Calu3 (cell line): ENCODE measurements at places on chromosomes 6 and 20. TPM values are rescaled to one million over a fixed set of nuclear protein-coding genes. Genes with fewer than 3 reads are reported as not detected.

The RHAG gene
- not detected in 2 replicates for total RNA-seq

The SLC22A7 gene
- total RNA-seq = not detected in 2 replicates

The PRL gene
- not detected in 2 replicates for total RNA-seq

The AFDN gene
- total RNA-seq = 226 and 237 TPM in 2 replicates

GRCh38 chr6:87357479-87358196 lies 13.0 kb downstream of the C6orf163 start:
- no peak for DNase-seq
- H3K27me3 ChIP-seq = no peaks in the 10 kb centered on the region
- H3K27ac ChIP-seq = no peak overlapping the region

GRCh38 chr6:50849796-50850180 lies 31.1 kb downstream of the TFAP2B start:
- H3K27me3 ChIP-seq = peaks cover 26% of the 10 kb centered on the region
- H3K4me1 ChIP-seq = no peaks in the 10 kb centered on the region
- no peak overlapping the region for H3K27ac ChIP-seq

DNA sequence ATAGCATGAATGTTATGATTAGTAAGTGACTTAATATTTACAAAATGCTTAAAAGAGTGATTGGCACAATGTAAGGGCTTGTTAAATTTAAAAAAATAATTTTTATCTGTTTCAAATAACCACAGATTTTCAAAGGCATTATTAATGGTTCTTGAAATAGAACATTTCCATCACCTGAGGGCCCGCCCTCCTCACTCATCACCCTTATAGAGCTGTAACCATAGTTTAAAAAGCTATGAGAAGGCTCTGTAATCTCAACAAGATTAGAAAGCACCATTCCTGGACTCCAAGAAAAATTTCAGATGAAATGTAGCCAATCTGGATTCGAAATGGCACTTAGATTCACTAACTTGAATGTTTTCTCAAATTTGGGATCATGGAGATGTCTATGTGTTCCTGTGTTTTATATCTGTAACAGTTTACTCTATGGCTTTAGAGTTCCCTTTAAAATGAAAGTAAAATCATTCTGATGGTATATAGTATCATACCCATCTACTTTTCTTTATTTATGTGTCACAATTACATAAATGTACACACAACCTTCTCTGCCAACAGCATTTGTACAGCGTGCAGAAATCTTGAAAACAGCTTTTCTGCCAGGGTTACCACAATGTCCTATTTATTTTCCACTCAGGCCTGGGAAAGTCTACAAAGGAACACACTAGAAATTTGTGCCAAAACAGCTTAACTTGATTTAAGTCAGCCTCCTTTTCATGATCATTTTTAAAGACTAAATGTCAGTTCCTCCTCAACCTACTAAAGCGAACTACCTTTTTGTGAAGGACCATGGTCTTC lies 207.7 kb downstream of the TBX18 start:
- no peaks in the 10 kb centered on the region for H3K27me3 ChIP-seq
- no peak overlapping the region for H3K4me3 ChIP-seq
- no peaks in the 10 kb centered on the region for H3K36me3 ChIP-seq
- peaks cover 29% of the 10 kb centered on the region for H3K4me1 ChIP-seq

DNA sequence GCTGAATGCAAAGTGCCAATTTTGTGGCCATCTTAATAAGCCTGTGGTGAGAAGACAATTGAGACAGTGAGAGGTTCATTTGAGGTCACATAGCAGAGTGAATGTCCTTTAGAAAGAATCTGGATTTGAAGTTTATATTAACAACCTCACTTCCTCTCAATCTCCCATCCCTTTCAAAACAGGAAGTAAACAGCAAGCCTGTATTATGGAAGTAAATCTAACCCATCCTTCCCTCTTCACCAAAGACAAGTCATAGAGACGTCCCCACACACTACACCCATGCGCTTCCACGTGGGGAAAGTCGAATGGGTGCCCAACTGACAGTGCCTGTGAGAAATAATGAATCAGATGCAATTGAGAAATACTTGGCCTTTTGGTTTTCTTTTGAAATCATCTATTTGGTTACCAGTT lies 28.8 kb upstream of the CCND3 start:
- no peak overlapping the region for H3K27ac ChIP-seq
- H3K4me1 ChIP-seq = peaks cover 18% of the 10 kb centered on the region
- no peak for DNase-seq
- H3K36me3 ChIP-seq = peaks cover 6% of the 10 kb centered on the region
- H3K4me3 ChIP-seq = no peak overlapping the region

DNA sequence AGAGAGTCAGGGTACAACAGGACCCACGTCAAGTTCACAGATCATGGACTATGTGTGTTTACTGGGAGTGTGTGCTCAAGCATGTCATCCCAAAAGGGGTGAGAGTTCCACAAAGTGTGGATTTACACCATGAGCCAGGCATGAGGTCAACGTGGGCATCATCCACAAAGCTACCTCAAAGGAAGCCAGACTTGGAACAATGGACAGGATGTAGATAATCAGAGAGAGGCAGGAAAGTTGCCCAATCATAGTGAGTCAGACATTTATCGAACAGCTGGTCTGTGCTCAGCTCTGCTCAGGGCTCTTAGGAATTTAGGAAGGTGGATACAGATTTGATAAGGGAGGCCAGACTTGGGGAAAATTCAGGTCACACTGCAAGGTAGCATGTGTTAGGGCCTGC lies 317.2 kb upstream of the CDYL start:
- H3K36me3 ChIP-seq = no peaks in the 10 kb centered on the region
- no peaks in the 10 kb centered on the region for H3K27me3 ChIP-seq
- H3K4me3 ChIP-seq = no peak overlapping the region
- DNase-seq = peak; percentile 28
- H3K4me1 ChIP-seq = peaks cover 15% of the 10 kb centered on the region

DNA sequence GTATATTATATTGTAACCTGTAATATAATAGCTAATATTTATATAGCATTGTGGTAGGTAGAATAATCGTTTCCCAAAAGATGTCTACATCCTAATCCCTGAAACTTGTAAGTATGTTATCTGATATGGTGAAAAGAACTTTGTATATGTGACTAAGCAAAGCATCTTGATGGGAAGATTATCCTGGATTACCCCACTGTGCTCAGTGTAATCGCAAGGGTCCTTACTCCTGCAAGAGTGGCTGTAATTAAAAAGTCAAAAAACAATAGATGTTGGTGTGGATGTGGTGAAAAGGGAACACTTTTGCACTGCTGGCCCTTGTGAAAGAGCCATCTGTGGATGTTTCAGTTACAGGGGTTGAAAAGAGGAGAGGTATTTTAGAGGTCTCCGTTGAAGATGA lies 95.2 kb downstream of the EDN1 start:
- no peaks in the 10 kb centered on the region for H3K27me3 ChIP-seq
- DNase-seq = no peak
- H3K4me1 ChIP-seq = no peaks in the 10 kb centered on the region
- H3K27ac ChIP-seq = no peak overlapping the region

GRCh38 chr6:152380351-152380767 lies 256.8 kb downstream of the SYNE1 start:
- H3K4me1 ChIP-seq = peaks cover 24% of the 10 kb centered on the region
- DNase-seq = no peak
- peaks cover 27% of the 10 kb centered on the region for H3K36me3 ChIP-seq
- peak overlapping the region; percentile 99 for H3K27ac ChIP-seq
- peak overlapping the region; percentile 86 for H3K4me3 ChIP-seq
- H3K27me3 ChIP-seq = no peaks in the 10 kb centered on the region

- H3K4me3 ChIP-seq = no peak overlapping the region
- no peaks in the 10 kb centered on the region for H3K36me3 ChIP-seq
- H3K4me1 ChIP-seq = peaks cover 18% of the 10 kb centered on the region
- H3K27ac ChIP-seq = no peak overlapping the region
- DNase-seq = no peak
Measured at GRCh38 chr6:3340358-3340802, 81.6 kb downstream of the PSMG4 start.

DNA sequence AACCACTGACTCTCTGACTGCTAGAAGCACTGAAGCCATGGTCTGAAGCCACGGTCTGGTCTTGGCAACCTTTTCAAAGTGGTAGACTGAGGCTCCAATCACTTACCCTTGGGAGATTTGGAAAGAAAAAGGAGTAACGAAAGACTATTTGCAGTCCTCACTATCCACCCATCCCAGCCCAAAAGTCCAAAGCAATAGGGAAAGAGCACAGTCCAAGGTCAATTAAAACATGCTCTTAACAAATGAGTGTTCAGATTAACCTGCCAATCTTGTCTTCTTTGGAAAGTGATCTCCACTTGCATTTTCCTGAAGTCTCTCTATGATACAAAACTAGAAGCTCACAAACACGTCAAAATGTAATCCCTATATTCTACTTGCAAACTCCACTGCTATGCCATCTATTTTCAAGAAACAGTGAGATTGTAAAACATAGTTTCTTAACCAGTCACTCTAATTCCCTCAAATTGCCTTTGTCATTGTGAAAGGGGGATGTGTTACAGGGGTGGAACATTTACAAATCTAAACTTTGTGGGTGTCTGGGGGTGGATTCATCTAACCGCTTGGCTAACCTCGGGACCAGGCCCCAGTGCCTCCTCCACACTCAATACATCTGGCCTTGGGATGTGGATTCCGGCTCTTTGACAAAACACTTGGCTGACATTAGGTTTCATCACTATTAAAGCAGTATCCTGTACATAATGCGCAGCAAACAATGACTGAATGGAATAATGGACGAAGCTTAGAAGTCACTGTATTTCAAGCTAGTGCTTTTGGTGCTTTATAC lies 56.4 kb downstream of the B4GALT5 start:
- no peak for DNase-seq
- H3K27me3 ChIP-seq = no peaks in the 10 kb centered on the region
- H3K36me3 ChIP-seq = peaks cover 48% of the 10 kb centered on the region
- no peak overlapping the region for H3K27ac ChIP-seq
- H3K4me3 ChIP-seq = no peak overlapping the region

- DNase-seq = no peak
- no peak overlapping the region for H3K27ac ChIP-seq
- no peaks in the 10 kb centered on the region for H3K4me1 ChIP-seq
Measured at GRCh38 chr6:18997375-18997826, 610.3 kb downstream of the RNF144B start.

DNA sequence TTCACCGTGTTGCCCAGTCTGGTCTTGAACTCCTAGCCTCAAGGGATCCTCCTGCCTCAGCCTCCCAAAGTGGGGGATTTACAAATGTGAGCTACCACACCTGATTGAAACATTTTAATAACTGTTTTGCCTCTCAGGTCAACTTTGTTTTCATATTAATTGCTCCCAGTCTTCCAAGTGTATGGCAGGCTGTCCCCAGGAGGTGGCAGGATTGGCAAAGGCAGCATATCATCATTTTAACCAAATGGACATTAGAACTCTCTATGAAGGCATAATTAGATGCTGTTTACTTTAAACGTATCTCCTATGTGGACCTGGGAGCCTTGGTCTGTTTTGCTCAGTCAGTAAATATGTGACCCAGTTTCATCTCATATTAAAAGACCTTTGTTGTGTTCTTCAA lies 59.2 kb upstream of the CSE1L start:
- no peaks in the 10 kb centered on the region for H3K27me3 ChIP-seq
- H3K4me1 ChIP-seq = peaks cover 17% of the 10 kb centered on the region
- H3K27ac ChIP-seq = no peak overlapping the region
- peaks cover 83% of the 10 kb centered on the region for H3K36me3 ChIP-seq

DNA sequence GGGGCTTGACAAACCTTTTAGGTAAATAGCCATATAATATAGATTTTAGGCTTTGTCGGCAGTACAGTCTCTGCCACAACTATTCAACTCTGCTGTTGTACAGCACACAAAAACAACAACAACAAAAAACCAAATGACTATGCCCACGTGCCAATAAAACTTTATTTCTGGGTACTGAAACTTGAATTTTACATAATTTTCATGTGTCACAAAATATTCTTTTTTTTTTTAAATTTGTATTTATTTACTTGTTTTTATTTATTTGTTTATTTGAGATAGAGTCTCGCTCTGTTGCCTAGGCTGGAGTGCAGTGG lies 34.8 kb upstream of the B4GALT5 start:
- peaks cover 11% of the 10 kb centered on the region for H3K4me1 ChIP-seq
- H3K36me3 ChIP-seq = no peaks in the 10 kb centered on the region
- H3K27me3 ChIP-seq = no peaks in the 10 kb centered on the region
- H3K4me3 ChIP-seq = no peak overlapping the region
- no peak overlapping the region for H3K27ac ChIP-seq
